ENCODE measurements at places on chromosomes 4 and X. TPM values are rescaled to one million over a fixed set of nuclear protein-coding genes. Genes with fewer than 3 reads are reported as not detected.

NR3C2 gene
- not detected for total RNA-seq

CXorf65 gene
- total RNA-seq: not detected

FGF13 gene
- total RNA-seq: 4.6 TPM

GRCh38 chr4:105679186-105679585 lies 29.3 kb downstream of the INTS12 start:
- no peak for DNase-seq

GPR173 gene
- total RNA-seq: 2.7 TPM

DNA sequence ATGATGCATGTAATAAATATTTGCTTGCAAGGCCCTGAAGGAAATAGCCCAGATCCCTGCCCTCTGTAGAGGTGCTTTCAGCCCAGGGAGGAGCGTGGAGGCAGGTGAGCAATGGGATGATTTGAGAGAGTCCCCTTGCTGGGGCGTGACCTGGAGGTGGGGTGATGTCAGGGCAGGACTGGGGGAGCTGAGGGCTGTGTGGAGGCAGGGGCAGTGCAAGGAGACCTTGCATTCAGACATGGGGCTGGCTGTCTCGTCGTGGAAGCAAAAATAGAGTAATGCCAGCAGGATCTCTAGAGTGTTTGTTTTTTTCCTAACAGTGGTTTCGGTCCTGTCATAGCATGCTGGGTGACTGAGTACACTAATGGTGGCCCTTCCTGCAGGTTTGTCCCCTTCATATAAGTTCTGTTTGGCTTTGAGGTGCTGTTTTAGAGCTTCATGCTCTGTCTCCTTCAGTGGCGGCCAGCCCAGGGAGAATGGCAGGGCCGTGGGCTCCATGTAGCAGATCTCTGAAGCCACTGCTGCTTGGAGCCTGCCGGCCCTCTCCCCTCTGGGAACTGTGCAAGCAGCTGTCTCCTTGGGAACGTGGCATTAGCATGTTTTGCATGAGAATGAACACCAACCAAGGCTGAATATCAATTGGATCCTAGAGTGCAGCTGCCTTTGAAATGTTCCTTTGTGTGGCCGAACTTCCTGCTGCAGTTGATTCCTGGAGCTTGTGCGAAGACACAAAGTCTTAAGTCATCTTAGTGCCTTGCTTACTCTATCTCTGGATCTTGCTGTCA lies 39.3 kb upstream of the CLDN34 start:
- no peak for DNase-seq

All from GM23248 (cell line).